Sciatic nerve (tissue), 2 donors: ENCODE measurements at places on chromosomes 16 and 17. TPM values are rescaled to one million over a fixed set of nuclear protein-coding genes. Genes with fewer than 3 reads are reported as not detected.

Gene ADAD2
- not detected for total RNA-seq

Gene SYT17
- 8.2 TPM for total RNA-seq

DNA sequence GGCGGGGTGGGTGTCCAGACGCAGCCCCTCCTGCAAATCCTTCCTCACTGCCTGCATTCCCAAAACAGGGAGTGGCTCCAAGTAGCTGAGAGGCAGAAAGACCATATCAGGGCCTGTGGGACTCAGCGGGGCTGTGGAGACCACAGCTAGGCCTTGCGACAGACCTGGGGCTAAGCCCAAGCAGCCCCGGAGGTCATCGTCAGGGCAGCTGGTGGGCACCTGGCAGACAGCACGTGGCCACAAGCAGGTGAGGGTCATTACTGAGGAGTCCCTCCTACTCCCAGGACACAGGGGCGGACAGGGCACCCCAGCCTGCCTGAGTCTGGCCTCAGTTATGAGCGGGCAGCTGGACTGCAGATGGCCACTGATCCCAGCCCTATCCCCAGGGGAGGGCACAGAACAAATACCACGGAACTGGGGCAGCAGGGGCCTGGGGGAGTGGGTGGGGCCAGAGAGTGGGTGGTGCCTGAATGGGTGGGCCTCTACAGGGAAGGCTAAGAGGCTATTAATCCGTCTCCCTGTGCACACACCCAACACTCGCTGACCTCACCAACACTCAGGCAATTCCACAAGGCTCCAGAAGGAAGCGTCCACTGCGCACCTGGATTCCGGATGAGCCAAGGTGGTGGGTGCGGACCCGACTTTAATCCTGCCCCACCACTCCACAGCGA lies 8.5 kb downstream of the HS3ST6 start:
- no peak for DNase-seq

DNA sequence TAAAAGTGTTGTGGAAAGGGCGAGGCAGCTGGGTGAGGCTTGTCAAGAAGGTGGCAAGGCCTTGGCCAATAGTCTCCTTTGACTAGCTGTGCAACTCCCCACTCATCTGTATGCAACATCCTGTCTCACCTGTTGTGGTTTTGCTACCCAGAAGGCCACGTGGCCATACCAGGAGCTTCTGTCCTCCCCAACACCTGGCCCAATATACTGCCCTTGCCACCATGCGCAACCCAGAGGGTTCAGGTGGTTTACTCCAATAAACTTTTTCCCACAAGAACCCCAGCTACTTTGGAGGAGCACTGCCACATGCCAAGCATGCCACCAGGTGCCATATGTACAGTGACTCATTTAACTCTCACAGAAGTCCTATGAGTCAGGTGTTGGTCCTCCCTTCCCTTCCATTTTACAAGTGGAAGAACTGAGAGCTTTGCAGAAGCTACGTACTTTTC lies 10.2 kb downstream of the MYO19 start:
- DNase-seq: no peak

- no peak for DNase-seq
Observed at GRCh38 chr17:60510031-60510430, 16.0 kb downstream of the APPBP2 start.

GRCh38 chr16:50778284-50779163 lies 36.6 kb downstream of the CYLD start:
- no peak for DNase-seq

DNA sequence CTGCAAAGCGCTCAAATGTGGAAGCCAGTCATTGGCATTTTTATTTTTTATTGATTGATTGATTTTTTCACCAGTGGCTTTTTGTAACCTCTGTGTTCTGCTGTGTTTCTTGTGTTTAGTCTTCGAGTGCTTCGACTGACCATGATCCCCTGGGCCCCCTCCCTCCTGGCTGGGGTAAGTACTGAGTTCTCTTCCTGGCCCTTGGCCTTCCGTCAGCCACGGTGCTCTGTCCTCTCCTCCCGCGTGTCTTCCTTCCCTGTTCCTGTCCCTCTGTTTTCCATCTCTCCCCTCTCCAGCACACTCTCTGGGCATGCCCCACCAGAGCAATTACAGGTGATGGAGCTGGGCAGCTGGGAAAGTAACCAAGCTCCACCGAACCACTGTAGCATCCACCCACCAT lies 25.8 kb upstream of the CLEC18A start:
- DNase-seq: peak; percentile 63
